GF-D8 (cell line): ENCODE measurements at places on chromosomes 4 and X.

- no peak for DNase-seq
Measured at GRCh38 chr4:2286904-2287593, 25.1 kb upstream of the MXD4 start.

DNA sequence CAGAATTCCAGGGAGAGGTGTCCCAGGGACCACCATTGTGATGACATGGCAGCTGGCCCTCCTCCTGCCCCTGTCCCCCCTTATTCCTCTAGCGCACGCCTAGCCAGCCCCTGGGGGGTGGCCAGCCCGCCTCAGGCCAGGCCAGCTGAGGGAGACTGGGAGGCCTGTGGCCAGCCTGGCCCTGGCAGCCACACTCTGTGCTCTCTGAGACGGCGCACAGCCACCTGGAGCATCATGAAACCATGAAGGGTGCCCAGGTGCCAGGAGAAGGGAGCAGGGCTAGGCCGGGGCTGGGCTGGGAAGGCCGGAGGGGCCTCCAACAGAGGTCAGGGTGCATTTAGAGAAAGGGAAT, 14.4 kb upstream of the DUSP9 start:
- DNase-seq: no peak

DNA sequence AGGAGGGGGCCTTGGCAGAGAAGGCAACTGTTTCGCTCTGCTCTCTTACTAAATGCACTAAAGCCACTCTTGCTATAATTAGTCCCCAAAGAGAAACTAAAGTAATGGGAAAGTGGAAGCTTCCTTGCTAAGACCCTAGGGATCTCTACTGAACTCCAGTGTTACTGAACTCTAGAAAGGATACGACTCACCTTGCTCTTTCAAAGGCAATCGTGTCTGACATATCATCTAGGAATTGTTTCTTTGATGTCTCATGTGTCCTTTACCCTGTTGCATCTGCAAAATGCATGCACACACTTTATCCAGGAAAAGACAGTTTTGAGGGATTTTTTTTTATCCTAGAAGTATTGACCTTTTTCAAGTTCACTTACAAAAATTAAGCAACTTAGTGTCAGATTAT, 148.1 kb upstream of the FAM9B start:
- DNase-seq: no peak

DNA sequence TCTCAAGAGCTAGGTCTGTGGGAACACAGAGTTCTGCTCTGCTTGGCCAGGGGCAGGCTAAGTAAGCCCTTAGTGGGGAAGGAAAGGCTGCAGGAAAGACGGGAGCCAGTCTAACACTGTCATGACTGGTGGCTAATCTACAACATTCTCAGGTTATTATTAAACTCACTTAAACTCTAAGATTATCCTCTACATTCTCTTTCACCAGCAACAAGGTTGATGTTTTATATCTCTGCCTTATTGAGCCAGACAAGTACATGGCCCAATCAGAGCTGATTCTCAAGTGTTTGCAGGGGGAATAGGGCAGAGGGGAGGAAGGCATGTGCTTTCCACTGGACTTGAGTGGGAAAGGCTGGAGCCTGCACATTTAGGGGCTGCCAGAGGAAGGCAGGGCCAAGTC, 50.9 kb upstream of the FAM241A start:
- DNase-seq: no peak

DNA sequence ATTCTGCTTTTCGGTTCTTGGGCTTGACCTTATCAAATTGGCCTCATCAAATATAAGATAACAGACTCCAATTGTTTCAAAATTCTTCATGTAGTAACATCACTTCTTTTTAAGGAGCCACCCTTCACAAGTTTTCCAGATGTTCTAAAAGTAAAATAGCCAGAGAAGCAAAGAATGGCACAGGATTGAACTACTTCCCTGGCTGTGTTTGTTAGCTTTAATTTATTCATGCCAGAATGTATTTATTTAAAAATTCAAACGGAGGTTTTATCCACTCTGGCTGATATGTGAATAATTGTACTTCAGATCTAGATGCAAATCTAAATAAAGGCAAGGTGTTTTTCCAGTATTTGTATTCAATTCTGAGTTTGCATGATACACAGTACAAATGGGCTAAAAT, 581.3 kb upstream of the TENM3 start:
- DNase-seq: no peak

DNA sequence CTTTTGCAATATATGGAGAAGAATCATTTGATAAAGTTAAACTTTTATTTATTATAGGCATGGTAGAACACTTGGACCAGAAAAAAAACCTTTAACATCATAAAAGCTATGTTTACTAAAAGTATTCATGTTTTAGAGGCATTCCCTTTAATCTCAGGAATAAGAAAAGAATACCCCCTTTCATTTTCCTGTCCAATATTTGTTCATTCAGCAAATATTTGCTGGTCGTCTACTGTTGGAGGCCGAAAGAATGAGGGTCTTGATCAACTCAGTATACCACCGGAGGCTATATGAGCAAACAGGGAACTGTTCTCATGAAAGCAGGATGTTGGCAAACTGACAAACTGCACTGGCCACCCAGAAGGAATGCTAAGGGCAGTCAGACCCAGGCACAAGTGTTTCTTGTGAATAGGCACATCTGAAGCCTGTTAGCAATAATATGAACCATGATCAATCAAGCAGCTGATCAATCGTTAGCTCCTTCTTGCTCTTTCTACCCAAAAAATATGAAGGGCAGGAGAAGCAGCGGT, 480.8 kb upstream of the FAT1 start:
- DNase-seq: no peak

DNA sequence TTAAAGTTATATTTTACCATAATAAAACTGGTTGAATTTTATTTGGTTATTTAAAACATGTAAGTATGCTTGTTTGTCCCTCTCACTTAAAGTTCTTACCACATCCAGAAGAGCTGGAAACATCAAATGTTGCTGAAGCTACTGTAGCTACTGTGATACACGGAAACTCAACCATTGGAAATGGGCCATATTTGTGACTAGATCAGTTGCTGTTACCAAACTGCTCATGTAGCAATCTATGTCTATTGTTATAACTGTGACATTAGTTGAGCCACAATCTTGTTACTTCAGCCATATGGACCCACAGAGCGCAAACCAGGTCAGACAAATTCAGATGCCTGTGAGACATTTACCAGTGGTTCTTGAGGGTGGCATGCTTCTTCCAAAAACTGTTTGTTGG, 41.6 kb downstream of the NDNF start:
- DNase-seq: no peak

DNA sequence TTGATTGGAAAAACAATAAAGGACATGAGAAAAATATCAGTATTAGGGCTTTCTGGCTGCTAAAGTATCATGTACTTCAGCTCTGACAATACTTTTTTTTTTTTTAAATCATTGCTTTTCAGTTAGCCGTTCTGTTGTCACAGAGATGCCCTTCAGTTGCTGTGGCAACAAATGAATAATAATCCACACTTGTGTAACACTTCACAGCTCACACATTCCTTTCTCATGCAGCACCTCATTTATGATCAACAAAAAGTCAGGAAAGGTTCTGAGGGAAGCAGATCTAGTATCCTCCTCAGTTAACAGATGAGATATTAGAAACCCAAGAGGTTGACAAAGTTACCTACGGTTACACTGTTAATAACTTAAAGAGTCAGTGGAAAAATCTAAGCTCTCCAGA, 444.2 kb upstream of the SLIT2 start:
- DNase-seq: no peak
